CD4-positive, alpha-beta T cell treated with Interleukin-4 for 4 hours (primary cell): ENCODE measurements at places on chromosomes 2 and 18.

DNA sequence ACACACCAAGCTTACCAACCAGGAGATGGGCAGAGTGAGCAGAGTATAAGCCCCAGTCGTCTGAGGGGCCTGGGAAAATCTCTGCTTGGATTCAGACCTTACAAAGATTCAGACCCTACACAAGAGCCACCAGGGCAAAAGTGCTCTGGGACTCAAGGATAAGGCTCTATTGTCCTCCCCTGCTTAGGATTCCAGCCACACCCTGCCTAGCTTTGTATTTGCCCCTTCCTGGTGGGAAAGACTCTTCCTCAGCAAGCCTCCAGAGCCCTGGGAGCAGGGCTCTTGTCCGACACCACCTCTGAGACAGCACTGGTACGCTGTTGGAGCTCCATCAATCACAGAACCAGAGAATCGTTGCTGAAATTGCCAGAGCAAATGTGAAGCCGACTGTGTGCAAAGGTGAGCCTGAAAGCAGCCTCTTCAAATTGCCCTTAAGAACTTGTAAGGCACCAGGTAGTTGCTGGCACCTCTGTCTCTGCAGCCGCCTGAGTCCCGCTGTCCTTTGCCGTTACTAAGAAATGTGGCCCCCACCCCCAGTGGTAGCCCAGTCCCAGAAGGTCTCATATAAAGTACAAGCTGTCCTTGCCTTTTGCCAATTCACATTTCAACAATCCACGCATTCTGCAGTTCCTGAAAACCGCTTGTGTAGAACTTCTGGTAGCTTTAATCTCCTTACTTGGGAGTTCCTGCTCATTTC lies 148.7 kb downstream of the CTIF start:
- DNase-seq, result no peak

DNA sequence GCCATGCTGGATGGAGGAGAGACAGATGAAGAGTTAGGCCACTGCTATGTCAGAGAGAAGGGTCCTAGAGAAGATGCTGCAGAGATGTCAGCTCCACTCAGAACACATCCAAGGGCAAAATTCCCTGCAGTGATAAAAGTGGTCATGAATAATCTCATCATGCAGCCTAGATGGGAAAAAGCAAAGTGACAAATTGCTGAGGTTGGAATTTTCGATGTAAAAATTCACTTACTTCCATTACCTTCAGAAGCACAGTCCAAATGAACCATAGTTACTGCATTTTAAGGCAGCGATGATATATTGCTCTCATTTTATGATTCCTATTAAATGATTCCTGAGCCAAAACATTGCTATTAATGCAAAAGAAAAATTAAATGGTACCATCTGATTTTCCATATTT lies 16.4 kb downstream of the ANKRD29 start:
- no peak for DNase-seq

DNA sequence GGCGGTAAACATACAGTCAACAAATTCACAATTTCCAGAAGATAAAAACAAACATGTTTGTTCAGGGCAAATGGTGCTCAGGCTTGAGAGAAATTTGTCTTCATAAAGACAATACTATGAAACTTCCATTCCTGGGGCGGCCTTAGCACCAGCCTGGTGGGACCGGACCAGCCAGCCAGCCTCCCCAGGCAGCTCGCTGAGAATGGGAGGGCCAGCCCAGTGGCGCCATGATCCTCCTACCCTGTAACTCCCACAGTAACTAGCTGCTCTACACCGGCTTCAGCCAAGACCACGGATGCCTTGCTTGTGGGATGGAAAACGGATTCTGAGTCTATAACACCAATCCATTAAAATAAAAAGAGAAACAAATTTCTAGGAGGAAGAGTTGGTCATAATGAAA lies 24.2 kb upstream of the FHOD3 start:
- DNase-seq, result no peak

DNA sequence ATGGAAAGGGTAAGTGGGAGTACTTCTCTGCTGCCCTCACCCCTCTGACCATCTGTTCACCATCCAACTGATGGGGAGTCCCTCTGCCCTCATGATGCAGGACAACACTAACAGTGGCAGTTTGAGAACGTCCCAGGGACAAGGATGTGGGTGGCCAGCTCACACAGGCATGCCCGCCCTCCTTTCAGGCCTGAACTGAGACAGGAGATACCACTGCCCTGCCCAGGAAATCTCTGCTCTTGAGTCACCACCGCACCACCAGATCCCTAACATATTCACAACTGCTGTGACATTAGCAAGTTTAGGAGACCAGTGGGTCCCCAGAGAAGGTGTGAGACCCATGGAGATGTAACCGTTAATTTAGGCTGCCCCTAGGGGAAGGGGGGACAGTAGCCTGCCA lies 66.2 kb downstream of the TRAPPC8 start:
- DNase-seq, result no peak
